ENCODE measurements at places on chromosomes 7 and 10.

GRCh38 chr7:78588393-78588792 lies 789.8 kb downstream of the PHTF2 start:
- DNase-seq: no peak

- no peak for DNase-seq
These were observed 67.3 kb downstream of the PLCE1 start for GRCh38 chr10:94061026-94061425.

- DNase-seq: no peak
These were observed 63.5 kb upstream of the FAM180A start for GRCh38 chr7:135812148-135812547.

- no peak for DNase-seq
These were observed 274.4 kb downstream of the THSD7A start for GRCh38 chr7:11557627-11558026.

GRCh38 chr10:63702092-63702491 lies 180.9 kb downstream of the REEP3 start:
- no peak for DNase-seq

DNA sequence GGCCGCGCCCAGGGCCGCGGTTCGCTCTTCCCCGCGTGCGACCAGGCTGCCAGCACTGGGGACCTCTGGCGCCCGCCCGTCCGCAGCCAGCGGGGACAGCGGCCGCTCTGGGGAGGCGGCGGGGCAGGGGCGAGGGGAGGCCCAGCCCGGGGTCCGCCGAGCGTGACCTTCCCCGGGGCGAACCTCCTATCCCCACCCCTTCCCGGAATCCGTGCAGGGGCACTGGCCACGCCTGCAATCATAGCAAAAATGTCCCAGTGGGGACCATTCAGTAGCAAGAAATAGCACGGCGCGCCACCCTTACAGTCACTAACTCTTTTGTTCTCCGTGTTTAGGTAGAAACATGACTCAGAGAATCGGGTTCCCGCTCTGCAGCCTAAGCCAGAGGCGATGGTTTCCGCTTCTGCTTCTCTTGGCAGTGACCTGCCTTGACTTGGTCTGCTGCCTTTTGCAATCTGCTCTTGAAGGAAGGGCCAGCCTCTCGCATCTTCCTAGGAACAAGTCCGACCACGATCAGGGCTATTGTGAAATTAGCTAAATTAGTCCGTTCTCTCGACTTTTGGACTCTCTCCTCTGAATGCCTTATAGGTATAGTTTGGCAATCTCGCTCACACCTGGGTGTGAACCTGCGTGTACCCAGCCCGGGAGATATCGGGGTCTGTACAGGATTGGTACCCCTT lies 79.3 kb upstream of the ACBD5 start:
- peak; percentile 1 for DNase-seq

DNA sequence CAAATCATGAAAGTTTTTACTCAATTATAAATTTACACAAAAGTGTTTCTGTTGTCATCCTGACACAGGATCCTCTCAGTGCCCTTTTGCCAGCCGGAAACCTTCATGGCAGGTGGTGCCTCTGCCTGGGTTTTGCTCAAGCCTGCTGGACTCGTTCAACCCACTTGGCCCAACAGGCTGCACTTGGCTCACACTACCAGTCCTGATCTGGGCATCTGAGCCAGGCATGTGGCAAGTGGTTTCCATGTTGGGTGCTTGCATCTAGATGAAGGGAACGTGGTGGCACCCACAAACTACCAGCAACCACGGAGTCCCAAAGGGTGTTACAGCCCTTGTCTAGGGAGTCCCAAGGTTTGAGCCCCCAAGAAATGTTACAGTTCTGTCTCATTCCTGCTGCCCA lies 162.3 kb upstream of the CSTF2T start:
- DNase-seq: peak; percentile 0

DNA sequence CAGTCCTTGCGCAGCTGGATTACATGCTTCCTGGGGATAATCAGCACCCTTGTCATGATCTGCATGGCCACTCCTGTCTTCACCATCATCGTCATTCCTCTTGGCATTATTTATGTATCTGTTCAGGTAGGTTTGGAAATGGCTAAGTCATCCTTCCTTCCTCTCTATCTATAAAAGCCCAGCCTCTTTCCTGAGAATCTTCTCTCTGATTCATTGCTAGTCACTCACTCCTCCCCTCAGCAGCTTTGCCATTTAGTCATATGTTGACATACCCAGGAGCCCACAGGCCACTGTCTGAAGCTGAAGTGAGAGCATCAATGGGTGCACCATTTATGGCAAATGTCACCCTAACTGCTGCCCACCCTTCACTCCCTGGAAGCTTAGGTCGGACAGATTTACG lies 52.0 kb downstream of the ABCC2 start:
- no peak for DNase-seq

GRCh38 chr7:55903985-55904759 lies 16.9 kb downstream of the ZNF713 start:
- DNase-seq: no peak

GRCh38 chr10:133318494-133319127 lies 9.9 kb downstream of the ZNF511 start:
- DNase-seq: peak; percentile 77

DNA sequence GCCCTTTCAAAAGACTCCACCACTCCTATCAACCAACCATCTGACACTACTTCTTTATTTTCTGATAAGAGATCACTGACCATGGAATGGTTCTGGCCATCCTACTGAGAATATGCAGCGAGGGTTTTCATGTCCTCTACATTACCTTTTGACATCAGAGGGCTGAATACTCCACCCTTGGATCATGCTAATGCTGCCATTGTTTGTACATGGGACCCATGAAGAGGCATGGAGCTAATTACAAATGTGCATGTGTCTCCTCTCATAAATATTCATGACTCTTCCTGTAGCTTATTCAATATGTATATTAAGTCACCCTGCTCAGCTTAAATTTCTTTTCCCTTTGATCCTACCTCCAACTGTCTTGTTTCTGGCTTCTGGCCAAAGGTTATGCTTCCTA lies 1065.8 kb upstream of the GHITM start:
- DNase-seq: no peak

All from CD4-positive, alpha-beta T cell treated with Interleukin-1 beta for 1 hour (primary cell).